Natural killer cell (primary cell): ENCODE measurements at places on chromosomes 2 and 18.

GRCh38 chr2:109218792-109219126, 89.8 kb downstream of the SH3RF3 start:
- no peak overlapping the region for H3K27ac ChIP-seq
- H3K36me3 ChIP-seq = no peaks in the 10 kb centered on the region
- H3K27me3 ChIP-seq = peaks cover 36% of the 10 kb centered on the region
- H3K4me1 ChIP-seq = peaks cover 43% of the 10 kb centered on the region

- DNase-seq = no peak
- H3K4me3 ChIP-seq = no peak overlapping the region
- H3K27ac ChIP-seq = no peak overlapping the region
- H3K36me3 ChIP-seq = no peaks in the 10 kb centered on the region
- no peaks in the 10 kb centered on the region for H3K4me1 ChIP-seq
These were observed 85.2 kb upstream of the GRB14 start for GRCh38 chr2:164706522-164706921.

DNA sequence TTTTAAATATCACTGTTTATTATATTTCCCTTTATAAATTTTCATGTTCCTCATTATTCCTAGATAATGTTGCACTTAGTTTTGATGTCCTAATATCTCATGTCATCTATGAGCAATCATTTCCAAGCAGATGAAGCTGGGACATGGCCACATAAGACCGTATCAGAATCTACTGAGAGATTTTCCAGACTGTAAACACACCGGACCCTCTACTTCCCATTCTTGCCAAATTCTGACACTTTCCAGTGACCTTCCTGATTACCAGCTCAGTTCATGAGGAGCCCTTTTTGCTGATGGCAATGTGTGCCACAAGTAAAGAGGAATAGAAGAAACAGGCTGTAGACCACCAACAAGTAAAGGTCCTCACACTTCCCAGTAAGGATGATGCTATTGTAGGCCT, 20.3 kb upstream of the PDE1A start:
- DNase-seq = no peak
- H3K27me3 ChIP-seq = no peaks in the 10 kb centered on the region
- no peak overlapping the region for H3K4me3 ChIP-seq
- no peaks in the 10 kb centered on the region for H3K4me1 ChIP-seq
- no peaks in the 10 kb centered on the region for H3K36me3 ChIP-seq

- no peak overlapping the region for H3K4me3 ChIP-seq
- no peaks in the 10 kb centered on the region for H3K27me3 ChIP-seq
- H3K36me3 ChIP-seq = no peaks in the 10 kb centered on the region
- DNase-seq = no peak
These were observed 27.0 kb downstream of the TMEM182 start for GRCh38 chr2:102788885-102789260.

- H3K36me3 ChIP-seq = peaks cover 45% of the 10 kb centered on the region
- DNase-seq = no peak
- H3K27me3 ChIP-seq = no peaks in the 10 kb centered on the region
- peaks cover 6% of the 10 kb centered on the region for H3K4me1 ChIP-seq
- no peak overlapping the region for H3K4me3 ChIP-seq
These were observed 11.1 kb downstream of the CAPN10 start for GRCh38 chr2:240597419-240598181.

GRCh38 chr2:168915441-168916330, 14.6 kb downstream of the G6PC2 start:
- no peak overlapping the region for H3K27ac ChIP-seq
- H3K4me3 ChIP-seq = no peak overlapping the region
- DNase-seq = no peak
- H3K27me3 ChIP-seq = peaks cover 11% of the 10 kb centered on the region
- no peaks in the 10 kb centered on the region for H3K36me3 ChIP-seq

DNA sequence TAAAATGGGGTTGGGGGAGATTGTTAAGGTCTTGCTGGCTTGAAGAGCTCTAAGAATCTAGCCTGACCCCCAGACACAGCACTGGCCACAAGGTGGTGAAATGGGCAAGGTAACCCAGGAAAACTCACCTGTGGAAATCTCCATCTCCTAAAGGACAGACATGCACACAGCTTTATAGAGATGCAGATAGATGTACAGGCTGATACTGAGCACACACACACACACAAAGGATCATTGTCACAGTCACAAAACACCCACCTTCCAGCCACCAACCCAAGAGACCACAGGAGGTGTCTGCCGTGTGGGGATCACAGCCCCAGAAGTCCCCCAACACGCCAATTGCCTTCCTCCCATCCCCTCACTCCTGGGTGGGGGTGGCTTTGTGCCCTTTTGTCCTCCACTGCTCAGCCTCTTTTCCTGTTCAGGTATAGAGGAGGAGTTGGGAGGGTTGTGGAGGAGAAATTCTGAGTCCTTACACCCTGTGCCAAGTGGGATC, 3.2 kb upstream of the CYP26B1 start:
- peaks cover 29% of the 10 kb centered on the region for H3K4me1 ChIP-seq
- peaks cover 30% of the 10 kb centered on the region for H3K27me3 ChIP-seq
- no peaks in the 10 kb centered on the region for H3K36me3 ChIP-seq
- H3K4me3 ChIP-seq = no peak overlapping the region
- no peak overlapping the region for H3K27ac ChIP-seq

- no peak overlapping the region for H3K4me3 ChIP-seq
- no peaks in the 10 kb centered on the region for H3K36me3 ChIP-seq
These were observed 41.3 kb upstream of the CREG2 start for GRCh38 chr2:101428422-101429176.

- H3K27ac ChIP-seq = peak overlapping the region; percentile 86
- H3K36me3 ChIP-seq = no peaks in the 10 kb centered on the region
- DNase-seq = peak; percentile 64
- no peaks in the 10 kb centered on the region for H3K27me3 ChIP-seq
These were observed 4.7 kb downstream of the EPG5 start for GRCh38 chr18:45962461-45962860.

GRCh38 chr2:42673989-42674579, 89.9 kb downstream of the OXER1 start:
- H3K36me3 ChIP-seq = no peaks in the 10 kb centered on the region
- H3K4me1 ChIP-seq = no peaks in the 10 kb centered on the region

GRCh38 chr2:206935991-206936842, 3.1 kb upstream of the CPO start:
- no peak overlapping the region for H3K4me3 ChIP-seq
- H3K4me1 ChIP-seq = no peaks in the 10 kb centered on the region
- DNase-seq = no peak
- no peaks in the 10 kb centered on the region for H3K36me3 ChIP-seq

DNA sequence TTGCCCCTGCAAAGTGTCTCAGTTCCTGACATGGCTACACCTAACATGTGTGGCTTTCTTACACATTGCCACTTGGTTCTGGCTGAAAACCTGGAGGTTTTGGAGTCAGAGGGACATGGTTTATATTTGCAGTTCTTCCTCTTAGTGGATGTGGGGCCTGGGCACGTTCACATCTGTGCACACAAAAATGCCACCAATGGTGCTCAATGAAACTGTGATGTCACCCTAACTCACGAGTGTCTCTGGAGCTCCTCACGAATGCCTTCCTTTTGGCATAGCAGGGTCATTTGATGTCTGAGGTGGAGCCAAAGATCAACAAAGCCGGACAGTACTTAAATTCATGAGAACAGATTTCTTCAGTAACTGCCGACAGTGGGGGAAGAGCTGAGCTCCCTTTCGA, 231.7 kb upstream of the HS6ST1 start:
- H3K27ac ChIP-seq = no peak overlapping the region
- no peaks in the 10 kb centered on the region for H3K4me1 ChIP-seq
- H3K4me3 ChIP-seq = no peak overlapping the region
- no peaks in the 10 kb centered on the region for H3K36me3 ChIP-seq

DNA sequence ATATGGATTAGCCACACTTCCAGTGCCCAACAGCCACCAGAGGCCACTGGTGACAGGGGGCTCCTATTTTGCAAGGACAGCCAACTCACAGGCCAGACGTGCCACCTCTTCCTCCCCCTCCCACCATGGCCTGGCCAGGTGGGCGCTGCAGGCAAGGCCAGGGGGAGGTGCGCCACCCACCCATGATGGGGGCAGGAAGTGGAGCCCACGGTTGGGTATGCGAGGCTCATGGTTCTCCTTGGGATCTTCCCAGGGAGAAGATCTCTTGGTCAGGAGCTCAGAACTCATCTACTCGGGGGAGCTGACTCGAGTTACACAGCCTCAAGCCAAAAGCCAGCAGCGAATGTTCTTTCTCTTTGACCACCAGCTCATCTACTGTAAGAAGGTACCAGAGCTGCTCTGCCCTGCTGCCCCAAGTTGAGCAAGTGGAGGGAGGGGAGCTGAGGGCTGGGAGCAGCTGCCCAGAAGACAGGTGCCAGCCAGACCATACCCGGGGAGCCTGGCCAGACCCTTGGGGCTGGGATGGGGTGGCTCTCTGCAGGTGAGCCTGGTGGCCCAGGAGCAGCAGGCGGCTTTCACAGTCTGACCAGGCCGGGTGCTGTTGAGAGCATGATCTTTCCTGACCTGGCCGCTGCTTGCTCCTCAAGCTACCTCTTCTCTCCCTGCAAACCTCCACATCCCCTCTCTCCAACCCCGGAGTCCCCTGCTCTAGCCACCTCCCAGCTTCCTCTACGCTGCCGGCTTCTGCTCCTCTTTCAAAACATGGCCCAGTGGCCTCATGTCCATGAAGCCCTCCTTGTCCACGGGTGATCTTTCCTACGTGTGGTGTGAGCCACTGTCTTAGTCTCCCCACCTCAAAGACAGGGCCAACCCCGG, 49.8 kb downstream of the FAM168B start:
- DNase-seq = no peak
- H3K4me1 ChIP-seq = peaks cover 29% of the 10 kb centered on the region
- H3K27ac ChIP-seq = no peak overlapping the region
- H3K4me3 ChIP-seq = no peak overlapping the region

DNA sequence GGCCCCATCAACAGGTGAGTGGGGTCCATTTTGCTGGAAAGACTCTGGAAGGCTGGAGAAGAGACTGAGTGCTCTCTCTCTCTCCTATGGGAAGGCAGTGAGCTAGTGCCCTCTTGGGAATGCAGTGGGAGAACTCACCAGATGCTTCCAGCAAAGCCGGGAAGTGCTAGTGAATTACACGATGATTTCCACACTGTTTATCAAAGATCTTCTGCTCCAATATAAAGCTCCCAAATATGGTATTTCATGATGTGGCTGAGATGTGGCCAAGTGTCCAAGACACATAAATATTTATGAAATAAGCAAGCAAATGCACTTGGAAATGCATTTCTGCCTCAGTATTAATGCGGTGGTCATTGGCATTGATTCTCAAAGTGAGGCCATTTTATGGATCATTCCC, 135.9 kb downstream of the VAPA start:
- no peaks in the 10 kb centered on the region for H3K36me3 ChIP-seq
- no peak for DNase-seq
- H3K27me3 ChIP-seq = no peaks in the 10 kb centered on the region
- no peak overlapping the region for H3K27ac ChIP-seq

DNA sequence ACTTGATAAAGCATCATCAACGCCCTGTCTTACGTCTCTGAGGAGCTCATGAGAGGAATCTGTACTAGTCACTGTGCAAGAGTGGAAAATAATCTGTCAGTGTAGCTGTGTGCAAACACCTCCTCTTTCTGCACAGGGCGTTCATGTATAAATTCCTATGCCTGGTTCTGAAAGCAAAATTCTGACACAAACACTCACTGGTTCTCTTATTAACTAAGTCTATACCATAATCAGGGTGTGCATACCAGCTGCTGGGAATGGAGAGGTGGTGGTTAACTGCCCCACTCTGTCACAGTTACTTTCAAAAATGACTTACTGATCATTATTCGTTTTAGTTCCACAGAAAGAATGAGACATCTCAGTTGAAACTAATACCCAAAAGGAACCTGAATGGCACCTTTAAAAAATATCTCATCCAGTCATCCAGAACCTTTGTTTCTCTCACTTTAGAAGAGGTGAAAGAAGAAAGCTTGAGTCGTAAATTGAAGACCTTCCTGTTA, 35.7 kb downstream of the STK39 start:
- H3K4me1 ChIP-seq = peaks cover 16% of the 10 kb centered on the region
- H3K27ac ChIP-seq = no peak overlapping the region
- H3K36me3 ChIP-seq = no peaks in the 10 kb centered on the region
- no peak for DNase-seq

GRCh38 chr2:69012310-69013141, 453 bp upstream of the ANTXR1 start:
- no peaks in the 10 kb centered on the region for H3K36me3 ChIP-seq
- no peak overlapping the region for H3K27ac ChIP-seq
- H3K4me3 ChIP-seq = peak overlapping the region; percentile 42
- peaks cover 20% of the 10 kb centered on the region for H3K4me1 ChIP-seq
- H3K27me3 ChIP-seq = peaks cover 41% of the 10 kb centered on the region
- DNase-seq = peak; percentile 25

DNA sequence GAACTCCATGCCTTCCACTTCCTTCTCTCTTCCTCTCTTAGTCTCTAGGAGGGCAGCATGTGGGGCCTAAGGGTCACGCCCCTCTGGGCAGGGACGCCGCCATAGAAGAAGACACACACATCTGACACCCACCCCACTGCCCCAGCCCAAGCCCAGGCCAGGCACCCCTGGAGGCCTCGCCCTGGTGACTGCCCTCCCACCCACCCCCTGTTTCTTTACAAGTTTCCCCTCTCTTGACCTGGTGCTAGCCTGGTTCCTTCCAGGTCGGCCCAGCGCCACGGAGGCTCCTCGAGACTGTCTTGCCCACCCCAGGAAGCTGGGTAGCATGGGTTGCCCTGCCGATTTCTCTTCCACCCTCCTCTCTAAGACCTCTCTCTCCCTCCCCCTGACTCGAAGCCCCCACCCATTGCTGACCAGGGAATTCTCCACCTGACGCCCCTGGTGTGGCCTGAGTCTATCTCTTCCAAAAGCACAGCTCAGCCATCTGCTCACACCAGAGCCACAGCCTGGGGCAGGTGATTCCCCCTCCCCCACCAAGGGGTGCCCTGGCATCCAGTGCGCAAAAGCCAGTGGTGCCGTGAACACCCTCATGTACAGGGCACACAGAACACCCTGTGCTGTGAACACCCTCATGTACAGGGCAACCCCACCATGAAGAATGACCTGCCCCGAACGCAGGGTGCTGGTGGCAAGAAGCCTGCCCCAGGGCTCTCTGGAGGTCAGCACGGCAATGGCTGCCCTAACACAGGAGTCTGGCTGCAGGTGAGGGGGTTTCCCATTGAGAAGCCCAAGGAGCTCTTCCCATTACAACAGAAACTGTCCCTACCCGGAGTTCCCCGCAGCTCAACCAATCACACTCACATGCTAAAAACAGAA, 13.5 kb upstream of the SALL3 start:
- H3K27ac ChIP-seq = no peak overlapping the region
- H3K4me1 ChIP-seq = no peaks in the 10 kb centered on the region
- no peaks in the 10 kb centered on the region for H3K36me3 ChIP-seq
- H3K4me3 ChIP-seq = no peak overlapping the region

DNA sequence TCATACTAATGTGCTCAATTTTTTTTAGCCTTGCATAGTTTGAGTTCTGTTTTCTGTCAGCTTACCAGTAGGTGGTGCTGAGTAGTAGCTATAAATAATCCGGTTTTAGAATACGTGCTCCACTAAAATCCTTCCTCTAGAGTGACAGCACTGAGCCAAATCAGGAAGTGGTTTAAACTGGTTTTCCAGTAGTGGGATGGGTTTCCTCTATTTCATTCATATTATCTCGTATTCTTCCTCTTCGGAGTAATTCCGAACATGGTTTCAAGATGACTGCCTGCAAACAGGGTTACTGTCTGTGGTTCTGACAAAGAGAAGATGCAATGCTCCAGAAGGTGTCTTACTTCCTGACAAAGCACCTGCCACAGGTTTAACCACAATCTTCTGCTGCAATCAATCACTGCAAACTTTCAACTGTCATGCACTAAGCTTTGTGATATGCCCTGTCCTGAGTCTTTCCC, 496.9 kb upstream of the VRK2 start:
- H3K27ac ChIP-seq = no peak overlapping the region
- DNase-seq = no peak
- no peak overlapping the region for H3K4me3 ChIP-seq
- no peaks in the 10 kb centered on the region for H3K36me3 ChIP-seq
- H3K27me3 ChIP-seq = no peaks in the 10 kb centered on the region
